ENCODE measurements at places on chromosomes 5 and 9. TPM values are rescaled to one million over a fixed set of nuclear protein-coding genes. Genes with fewer than 3 reads are reported as not detected.

GRCh38 chr9:134265078-134265477 lies 61.2 kb upstream of the RXRA start:
- DNase-seq: no peak

DNA sequence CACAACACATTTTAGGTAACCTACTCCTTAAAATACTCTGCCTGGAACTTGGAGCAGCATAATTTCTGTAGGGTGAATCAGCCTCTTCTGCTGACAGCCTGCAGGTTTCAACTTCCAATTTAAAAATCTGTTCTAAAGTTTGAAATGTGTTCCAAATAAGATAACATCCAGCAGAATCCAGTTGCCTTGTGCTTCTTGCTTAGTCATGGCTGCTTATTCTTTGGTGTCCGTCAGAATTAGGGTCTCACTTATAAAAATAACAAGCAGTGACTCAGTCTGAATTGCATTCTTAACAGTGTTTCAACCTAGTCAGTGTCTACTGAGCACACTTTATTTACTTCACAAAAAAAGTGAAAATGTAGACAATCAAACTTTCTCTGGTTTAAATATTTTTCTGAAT lies 3.7 kb downstream of the CDH6 start:
- no peak for DNase-seq

- no peak for DNase-seq
These were observed 201.1 kb upstream of the MVB12B start for GRCh38 chr9:126125577-126125976.

DNA sequence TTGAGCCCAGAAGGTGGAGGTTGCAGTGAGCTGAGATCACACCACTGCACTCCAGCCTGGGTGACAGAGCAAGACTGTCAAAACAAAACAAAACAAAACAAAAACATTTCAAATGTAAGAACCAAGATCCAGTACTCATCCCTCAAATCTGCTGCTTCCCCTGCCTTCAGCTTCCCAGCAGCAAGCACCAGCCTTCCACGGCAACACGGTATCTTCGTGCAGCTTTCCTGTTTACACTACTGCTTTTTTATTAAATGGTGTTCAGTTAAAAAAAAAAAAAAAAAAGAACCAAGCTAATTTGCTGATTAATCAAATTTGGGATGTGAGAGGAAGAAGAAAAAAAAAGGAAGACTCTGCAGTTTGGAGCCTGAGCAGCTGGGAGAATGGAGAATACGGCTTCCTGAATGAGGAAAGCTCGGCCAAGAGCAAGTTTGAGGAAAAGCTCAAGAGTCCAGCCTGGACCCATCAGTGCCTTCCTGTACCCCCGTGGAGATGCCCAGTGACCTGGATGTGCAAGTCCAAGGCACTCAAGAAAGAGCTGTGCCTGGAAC lies 28.0 kb upstream of the SLC2A8 start:
- DNase-seq: no peak

DNA sequence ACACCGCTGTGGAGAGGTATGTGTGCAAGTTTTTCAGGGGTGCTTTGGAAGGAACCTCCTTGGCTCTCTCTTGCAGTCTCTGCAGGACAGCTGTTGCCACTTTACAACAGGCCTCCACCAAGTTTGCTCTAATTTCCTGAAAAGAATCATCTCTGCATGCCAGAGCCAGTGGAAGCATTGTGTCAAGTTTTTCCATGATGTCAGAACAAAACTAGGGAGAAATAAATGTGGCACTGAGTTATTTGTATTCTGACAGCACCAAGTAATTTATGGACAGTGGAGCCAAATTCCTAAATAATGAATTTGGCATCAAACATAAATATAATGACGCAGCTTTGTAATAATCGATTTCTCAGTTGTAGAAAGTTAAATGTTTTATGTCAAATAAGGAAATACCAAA lies 146.9 kb downstream of the KIAA0825 start:
- no peak for DNase-seq

DNA sequence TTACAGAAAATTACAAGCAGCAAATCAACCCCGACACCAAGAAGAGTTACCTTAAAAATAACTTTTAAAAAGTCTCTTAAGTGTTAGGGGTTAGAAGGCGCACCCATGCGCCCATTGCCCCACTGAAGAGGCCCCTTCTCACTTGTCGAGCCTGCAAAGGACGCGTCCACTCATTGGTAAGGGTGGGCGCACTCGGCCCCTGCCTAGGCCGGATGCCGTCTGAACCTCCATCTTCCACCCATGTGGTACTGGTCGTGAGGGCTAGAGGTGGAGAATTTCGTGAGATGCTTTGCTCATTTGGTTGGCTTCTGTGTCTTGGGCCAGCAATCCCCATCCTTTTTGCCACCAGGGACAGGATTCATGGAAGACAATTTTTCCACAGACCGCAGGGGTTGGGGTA lies 27.5 kb upstream of the LRRC14B start:
- DNase-seq: no peak

- DNase-seq: no peak
These were observed 89.4 kb downstream of the PSAT1 start for GRCh38 chr9:78386348-78386747.

DNA sequence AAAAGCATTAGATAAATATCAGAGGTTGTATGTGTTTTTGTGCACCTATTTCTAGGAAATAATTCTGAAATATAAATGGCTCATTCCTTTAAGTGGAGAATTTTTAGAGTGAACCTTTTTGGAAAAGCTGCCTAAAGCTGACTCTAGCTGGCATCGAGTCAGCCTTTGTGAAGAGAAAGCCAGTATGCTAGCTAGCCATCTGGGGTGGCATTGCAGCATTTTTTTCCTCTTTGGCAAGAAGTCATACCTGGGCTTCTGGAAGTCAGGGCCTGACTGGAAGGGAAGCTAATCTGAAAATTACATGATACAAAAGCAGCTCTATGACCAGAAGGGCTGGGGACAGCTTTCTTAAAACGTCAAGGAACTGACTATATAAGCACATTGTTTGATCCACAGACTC lies 19.7 kb downstream of the ANP32B start:
- no peak for DNase-seq

- DNase-seq: no peak
These were observed 27.2 kb downstream of the SCAMP1 start for GRCh38 chr5:78387468-78388153.

GRCh38 chr5:179416114-179416822 lies 71.0 kb upstream of the ADAMTS2 start:
- no peak for DNase-seq

GRCh38 chr5:151617841-151618710 lies 26.9 kb upstream of the FAT2 start:
- no peak for DNase-seq

DNA sequence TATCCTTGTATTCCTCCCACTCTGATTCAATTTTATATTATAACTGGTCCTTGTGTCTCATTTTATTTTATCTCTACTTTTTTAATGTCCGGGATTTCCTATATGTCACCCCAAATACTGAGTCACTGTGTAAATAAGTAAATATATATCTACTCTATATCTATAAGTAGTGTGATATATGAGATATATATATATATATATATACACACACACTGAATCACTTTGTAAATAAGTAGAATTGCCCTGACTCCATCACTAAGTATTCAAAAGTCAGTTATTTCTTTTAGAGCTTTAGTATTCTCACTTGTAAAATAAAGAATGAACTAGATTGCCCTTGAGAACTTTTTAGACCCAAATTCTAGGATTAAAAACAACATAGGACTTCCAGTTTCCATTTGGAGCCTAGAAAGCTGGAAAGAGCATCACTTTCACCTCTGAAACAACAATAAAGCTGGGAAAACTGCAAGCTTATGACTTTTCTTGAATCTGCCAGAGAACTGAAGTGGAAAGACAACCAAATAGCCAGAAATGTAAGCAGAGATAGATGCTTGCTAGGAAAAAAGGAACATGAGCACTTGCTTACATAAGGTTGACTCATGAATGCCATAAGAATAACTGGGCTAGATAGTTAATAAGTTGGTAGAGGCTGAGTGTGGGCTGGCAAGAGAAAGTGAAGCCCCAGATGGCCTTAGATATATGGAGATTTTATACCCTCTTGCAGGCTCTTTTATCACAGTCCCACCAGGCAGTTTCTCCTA lies 171.1 kb upstream of the TLX3 start:
- DNase-seq: no peak

DNA sequence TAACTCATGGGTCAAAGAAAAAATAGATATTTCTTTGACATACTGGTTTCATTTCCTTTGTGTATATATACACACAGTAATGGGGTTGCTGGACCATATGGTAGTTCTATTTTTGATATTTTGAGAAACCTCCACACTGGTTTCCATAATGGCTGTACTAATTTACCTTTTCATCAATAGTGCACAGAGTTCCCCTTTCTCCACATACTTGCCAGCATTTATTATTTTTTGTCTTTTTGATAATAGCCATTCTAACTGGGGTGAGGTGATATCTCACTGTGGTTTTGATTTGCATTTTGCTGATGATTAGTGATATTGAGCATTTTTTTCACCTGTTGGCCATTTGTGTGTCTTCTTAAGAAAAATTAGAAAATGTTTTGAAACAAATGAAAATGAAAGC lies 78.4 kb upstream of the CKMT2 start:
- DNase-seq: no peak

DNA sequence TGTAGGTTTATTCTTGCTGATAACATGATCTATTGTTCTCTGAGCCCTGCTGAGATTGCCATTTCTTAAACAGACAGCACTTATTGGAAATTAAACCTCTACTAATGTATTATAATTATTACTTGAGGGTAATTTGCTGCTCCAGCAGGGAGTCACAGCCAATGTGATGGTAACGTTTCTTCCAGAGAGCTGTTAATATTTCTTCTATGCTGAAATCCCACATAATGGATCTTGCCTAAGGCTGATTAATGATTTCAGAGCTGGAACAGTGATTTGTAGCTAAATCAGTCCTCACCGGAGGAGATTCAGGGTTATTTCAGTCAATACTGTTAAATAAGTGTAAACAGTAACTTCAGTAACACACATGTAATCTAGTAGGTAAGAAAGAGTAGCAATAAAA lies 170.1 kb downstream of the CDH12 start:
- DNase-seq: no peak

DNA sequence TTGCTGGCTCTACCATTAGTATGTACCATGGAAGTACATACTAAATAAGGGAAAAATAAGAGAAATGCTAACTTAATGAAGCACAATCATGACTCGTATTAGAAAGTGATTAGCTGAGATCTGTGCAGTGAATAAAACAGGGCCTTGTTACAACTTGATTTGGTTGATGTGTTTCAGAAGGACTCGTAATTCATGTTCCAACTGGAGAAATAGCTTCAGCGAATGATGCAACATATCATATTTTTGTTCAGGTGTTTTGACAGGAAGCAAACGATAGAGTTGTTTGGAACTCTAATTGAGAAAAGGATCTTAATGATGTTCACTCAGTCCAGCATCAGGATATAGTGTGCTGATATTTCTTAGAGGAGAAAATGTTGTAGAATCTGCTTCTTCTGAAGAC lies 474.6 kb upstream of the WWC1 start:
- DNase-seq: no peak

DNA sequence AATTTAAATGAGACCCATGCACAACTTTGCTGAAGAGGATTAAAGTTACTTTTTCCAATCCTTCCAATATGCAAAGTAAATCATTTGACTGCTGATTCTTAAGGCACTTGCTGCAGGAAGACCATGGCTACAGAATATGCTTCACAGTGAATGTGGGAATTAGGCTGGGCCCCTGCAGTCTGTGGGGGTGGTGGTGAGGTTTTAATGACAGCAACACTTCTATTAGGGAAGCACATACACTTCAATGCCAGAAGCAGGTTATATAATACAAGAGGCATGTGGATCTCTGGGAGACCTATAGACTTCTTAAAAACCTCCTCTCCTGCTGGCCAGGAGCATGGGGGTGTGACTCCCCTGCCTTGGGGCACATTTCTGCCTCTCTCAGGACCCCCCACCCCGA lies 124.5 kb upstream of the KLF9 start:
- no peak for DNase-seq

- no peak for DNase-seq
These were observed 93.6 kb downstream of the ARHGEF28 start for GRCh38 chr5:73719632-73720031.

- DNase-seq: no peak
These were observed 807 bp upstream of the PLGRKT start for GRCh38 chr9:5438301-5439162.

- DNase-seq: no peak
These were observed 26.3 kb downstream of the ANP32B start for GRCh38 chr9:98009437-98009836.

DNA sequence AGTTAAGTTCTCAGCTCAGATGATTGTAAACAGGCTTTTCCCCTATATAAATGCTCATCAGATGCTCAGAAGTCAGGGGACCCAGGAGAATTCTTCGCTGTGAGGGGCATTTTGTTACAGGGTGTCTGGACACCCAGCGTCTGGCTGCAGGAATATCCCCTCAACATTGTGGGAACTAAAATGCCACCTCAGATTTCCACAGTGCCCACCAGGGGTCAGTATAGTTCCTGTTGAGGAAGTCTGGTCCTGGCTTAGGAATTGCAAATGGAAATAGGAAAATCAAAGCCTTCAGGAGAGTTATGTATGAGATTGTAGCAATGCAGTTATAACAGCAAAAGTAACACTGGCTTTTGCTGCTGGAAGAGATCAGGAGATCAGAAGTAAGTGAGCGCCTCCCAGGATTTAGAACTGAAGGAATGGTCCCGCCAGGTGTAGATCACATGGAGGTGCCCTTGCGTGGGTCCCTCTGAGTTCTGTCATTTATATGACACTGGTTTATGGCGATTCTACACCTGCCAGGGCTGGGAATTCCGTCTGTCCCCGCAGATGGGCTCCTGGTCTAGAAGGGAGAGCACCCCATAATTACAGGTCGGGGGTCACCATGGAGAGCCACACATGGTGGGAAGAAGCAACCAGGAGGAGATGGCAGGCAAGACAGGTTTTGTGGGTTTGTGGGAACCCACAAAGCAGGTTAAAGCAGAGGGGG lies 47.1 kb upstream of the CTSL start:
- DNase-seq: no peak

DNA sequence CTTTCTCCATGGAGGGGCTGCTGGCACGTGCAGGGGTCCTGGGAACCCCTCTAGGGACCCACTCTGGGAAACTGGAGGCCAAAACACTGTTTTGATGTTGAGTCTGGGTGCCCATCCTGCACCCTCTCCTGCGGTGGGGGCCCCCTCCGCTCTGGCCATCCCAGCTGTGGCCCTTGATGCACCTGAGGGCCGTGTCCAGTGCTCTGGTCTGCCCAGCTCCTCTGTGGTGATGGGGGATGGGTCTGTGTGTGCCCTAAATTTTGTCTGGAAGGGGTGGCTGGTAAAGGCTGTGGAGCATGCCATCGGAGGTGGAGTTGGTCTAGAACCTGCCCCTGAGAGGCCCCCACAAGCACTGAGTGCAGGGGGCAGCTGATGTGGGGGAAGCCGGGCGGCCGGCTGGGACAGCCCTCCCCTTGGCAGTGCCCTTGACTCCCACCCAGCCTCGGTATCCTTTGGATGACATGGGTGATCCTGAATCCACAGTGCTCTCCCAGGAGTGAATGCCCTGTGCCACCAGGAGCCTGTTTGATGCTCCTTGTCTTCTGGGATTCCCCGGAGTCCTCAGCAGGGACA lies 26.3 kb downstream of the AHRR start:
- DNase-seq: no peak

Gene SH2D3C
- total RNA-seq: 13.1 TPM

Gene PPP3R2
- not detected for total RNA-seq

Gene ASS1
- total RNA-seq: 65.4 TPM

Gene ADAMTS16
- total RNA-seq: not detected

Gene PCA3
- total RNA-seq: not detected

Gene ROR2
- total RNA-seq: 0.21 TPM

Gene SAP30L
- 85.6 TPM for total RNA-seq

Gene PCDHB2
- total RNA-seq: 4.6 TPM

Gene ADRB2
- total RNA-seq: 2.8 TPM

Gene CACNA1B
- 0.07 TPM for total RNA-seq

Gene TEK
- 14.9 TPM for total RNA-seq

Gene ZNF483
- 9.7 TPM for total RNA-seq

All from thoracic aorta (tissue), 2 donors.